CD4-positive, alpha-beta memory T cell (primary cell): ENCODE measurements at places on chromosomes 4 and X. TPM values are rescaled to one million over a fixed set of nuclear protein-coding genes. Genes with fewer than 3 reads are reported as not detected.

The FRG2 gene
- total RNA-seq: not detected

The F8A2 gene
- total RNA-seq: not detected

The EGF gene
- total RNA-seq: not detected

GRCh38 chr4:70619778-70620177 lies 8.8 kb upstream of the ENAM start:
- DNase-seq: no peak
- no peaks in the 10 kb centered on the region for H3K4me1 ChIP-seq
- no peaks in the 10 kb centered on the region for H3K36me3 ChIP-seq
- H3K27me3 ChIP-seq: no peaks in the 10 kb centered on the region
- no peak overlapping the region for H3K27ac ChIP-seq
- no peak overlapping the region for H3K4me3 ChIP-seq
